T-cell (primary cell): ENCODE measurements at places on chromosomes 7 and 10.

- no peak overlapping the region for H3K4me3 ChIP-seq
- no peak overlapping the region for H3K27ac ChIP-seq
- no peaks in the 10 kb centered on the region for H3K27me3 ChIP-seq
- no peaks in the 10 kb centered on the region for H3K4me1 ChIP-seq
- no peaks in the 10 kb centered on the region for H3K36me3 ChIP-seq
- no peak for DNase-seq
These were observed 80.5 kb upstream of the TAS2R16 start for GRCh38 chr7:123075838-123076467.

DNA sequence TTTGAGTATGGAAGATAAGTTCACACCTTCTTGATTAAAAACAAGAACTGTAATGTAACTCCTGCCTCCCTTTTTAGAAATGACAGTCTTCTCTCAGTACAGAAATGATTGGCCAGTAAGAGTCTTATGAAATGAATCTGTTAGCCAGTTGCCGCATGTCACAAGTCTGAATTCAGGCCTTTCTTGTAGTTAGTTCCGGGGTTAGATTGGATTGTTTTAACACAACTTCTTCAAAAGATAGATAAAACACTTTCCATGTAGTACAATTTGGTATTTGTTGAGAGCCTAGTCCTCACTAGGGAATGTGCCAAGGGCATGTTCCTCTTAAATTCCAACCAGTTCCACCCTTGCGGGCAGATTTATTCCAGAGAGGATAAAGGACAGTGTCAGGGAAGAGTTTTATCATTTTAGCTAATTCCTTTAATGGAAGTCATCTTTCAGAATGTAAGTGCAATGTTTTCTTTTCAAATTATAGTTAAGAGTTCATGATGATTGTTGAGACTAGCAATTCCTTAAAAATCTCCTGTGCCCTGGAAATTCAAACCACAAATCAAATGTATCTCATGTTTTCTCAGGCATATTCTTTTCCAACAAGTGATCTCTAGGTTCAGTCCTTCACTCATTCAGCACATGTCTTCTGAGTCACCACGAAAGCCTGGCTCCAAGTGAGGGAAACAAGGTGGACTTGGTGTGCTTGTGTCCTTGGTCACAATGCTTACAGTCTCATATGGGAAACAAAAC lies 4.1 kb downstream of the FHIP2A start:
- H3K4me3 ChIP-seq, result no peak overlapping the region
- H3K36me3 ChIP-seq, result no peaks in the 10 kb centered on the region
- H3K4me1 ChIP-seq, result peaks cover 13% of the 10 kb centered on the region
- no peak overlapping the region for H3K27ac ChIP-seq

- peak; percentile 42 for DNase-seq
- peaks cover 5% of the 10 kb centered on the region for H3K27me3 ChIP-seq
- no peaks in the 10 kb centered on the region for H3K4me1 ChIP-seq
- H3K36me3 ChIP-seq, result no peaks in the 10 kb centered on the region
- no peak overlapping the region for H3K4me3 ChIP-seq
- no peak overlapping the region for H3K27ac ChIP-seq
These were observed 13.6 kb upstream of the BPGM start for GRCh38 chr7:134632937-134633540.

DNA sequence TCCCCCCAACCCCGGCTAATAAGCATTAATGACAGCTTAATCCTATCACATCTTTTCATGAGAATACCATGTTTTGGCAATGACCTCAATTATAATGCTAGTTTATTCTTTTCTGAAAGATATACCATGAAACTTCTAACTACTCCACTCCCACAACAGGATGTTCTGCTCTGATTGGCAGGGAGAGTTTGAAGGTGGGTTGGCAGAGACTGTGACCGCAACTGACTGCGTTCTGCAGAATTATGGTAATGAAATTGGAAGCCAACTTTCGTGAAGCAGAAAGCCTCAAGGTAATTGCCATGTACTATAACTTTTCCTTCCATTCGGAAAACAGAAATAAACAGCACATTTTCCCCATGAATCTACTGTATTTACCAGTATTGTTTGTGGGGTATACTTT lies 288.2 kb upstream of the SEMA3D start:
- DNase-seq, result no peak
- no peak overlapping the region for H3K27ac ChIP-seq
- H3K27me3 ChIP-seq, result no peaks in the 10 kb centered on the region
- no peak overlapping the region for H3K4me3 ChIP-seq
- H3K36me3 ChIP-seq, result no peaks in the 10 kb centered on the region

- DNase-seq, result no peak
- peaks cover 15% of the 10 kb centered on the region for H3K36me3 ChIP-seq
- no peak overlapping the region for H3K4me3 ChIP-seq
- no peaks in the 10 kb centered on the region for H3K4me1 ChIP-seq
These were observed 6.6 kb downstream of the SFRP5 start for GRCh38 chr10:97765201-97765600.

- no peak overlapping the region for H3K27ac ChIP-seq
- H3K4me1 ChIP-seq, result no peaks in the 10 kb centered on the region
- H3K27me3 ChIP-seq, result no peaks in the 10 kb centered on the region
- peak overlapping the region; percentile 15 for H3K4me3 ChIP-seq
These were observed 172.9 kb downstream of the WDR37 start for GRCh38 chr10:1229116-1229515.

DNA sequence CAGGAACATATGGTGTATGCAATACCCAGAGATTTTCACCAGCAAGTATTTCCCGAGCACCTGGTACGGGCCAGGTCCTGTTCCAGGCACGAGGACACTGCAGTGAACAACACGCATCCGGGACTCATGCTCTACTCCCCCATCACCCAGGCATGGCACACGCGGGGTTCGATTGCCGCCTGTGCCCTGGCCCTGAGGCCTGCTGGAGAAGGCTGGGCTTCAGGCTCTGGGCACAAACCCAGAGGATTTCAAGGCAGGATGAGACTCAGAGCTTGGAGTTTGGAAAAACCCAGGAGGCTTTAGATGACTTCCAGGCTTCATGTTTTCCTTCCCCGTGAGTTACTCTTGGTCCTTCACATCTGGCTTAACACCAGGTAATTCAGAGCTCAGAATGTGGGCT lies 143.5 kb downstream of the NEURL1 start:
- H3K36me3 ChIP-seq, result no peaks in the 10 kb centered on the region
- H3K4me3 ChIP-seq, result no peak overlapping the region
- no peak for DNase-seq
- no peak overlapping the region for H3K27ac ChIP-seq
- peaks cover 3% of the 10 kb centered on the region for H3K4me1 ChIP-seq

DNA sequence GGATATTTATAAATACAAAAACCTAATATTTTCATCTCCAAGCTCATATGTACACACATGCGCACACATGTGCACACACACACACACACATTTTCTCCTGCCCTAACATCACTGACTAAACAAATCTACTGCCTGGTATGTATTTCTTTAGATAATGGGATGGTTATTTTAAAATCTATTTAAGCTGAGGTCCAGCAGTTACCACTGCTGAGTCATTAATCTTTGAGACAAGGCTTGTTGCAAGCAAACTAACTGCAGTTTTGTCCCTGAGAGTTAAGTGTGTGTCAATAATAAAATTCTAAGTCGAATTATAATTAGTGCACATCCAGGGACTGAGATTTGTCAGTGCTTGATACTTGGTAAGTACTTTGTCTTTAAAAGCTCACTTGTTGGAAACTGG lies 135.1 kb downstream of the VPS50 start:
- no peak for DNase-seq
- no peak overlapping the region for H3K27ac ChIP-seq

GRCh38 chr7:148941598-148942275 lies 57.6 kb upstream of the EZH2 start:
- H3K4me3 ChIP-seq, result peak overlapping the region; percentile 88
- H3K27ac ChIP-seq, result peak overlapping the region; percentile 77
- peak; percentile 58 for DNase-seq
- no peaks in the 10 kb centered on the region for H3K27me3 ChIP-seq
- H3K36me3 ChIP-seq, result no peaks in the 10 kb centered on the region

DNA sequence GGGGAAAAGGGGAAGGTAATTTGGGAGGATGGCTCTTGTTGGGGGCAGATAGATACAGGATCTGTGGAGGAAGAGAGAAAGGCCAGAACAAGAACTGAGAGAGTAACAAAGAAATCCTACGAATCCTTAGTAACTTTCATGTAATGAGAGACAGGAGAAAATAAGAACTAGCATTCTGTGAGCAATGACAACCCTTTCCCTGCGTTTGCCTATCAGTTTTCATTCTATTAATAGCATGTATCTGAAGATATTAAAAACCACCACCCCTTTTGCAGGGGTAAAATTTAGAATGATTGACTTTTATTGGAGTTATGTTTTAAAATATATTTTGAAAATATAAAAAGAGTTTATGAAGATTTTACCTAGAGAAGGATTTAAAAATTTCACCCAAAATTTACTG lies 132.8 kb downstream of the ZEB1 start:
- no peak overlapping the region for H3K4me3 ChIP-seq
- no peak for DNase-seq
- H3K4me1 ChIP-seq, result no peaks in the 10 kb centered on the region
- no peaks in the 10 kb centered on the region for H3K27me3 ChIP-seq

- no peak overlapping the region for H3K27ac ChIP-seq
- no peaks in the 10 kb centered on the region for H3K4me1 ChIP-seq
- no peaks in the 10 kb centered on the region for H3K27me3 ChIP-seq
- no peaks in the 10 kb centered on the region for H3K36me3 ChIP-seq
- no peak for DNase-seq
These were observed 16.1 kb upstream of the PRXL2A start for GRCh38 chr10:80392250-80392649.

DNA sequence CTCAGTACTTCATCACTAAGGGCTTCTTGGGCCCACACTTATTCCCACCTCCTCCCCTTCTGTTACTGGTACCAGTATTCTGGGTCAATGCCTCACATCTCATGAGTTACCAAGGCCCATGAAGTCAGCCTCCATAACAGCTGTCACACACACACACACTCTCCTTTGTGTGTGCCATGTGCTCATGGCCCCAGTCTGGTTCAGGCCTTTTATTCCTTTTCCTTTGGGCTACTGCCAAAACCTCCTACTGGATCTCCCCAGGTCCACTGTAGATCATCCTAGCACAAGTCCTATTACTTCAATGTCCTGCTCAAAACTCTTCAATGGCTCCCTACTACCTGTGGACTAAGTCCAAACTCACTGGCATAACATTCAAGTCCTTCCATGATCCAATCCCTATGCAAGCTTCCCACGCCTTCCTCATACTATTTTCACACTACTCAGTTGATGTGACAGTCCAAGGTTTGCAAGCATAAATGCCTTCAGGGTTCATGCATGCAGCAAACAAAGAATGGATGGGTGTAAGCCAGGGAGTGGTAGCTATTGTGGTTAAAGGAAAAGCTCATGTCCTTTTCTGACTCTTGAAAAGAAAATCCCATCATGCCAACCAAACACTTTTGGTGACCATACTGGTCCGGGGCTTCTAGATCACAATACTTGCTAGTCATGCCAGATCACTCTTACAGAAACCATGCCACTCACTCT lies 68.1 kb downstream of the CCDC6 start:
- no peaks in the 10 kb centered on the region for H3K27me3 ChIP-seq
- no peaks in the 10 kb centered on the region for H3K4me1 ChIP-seq
- no peak overlapping the region for H3K27ac ChIP-seq
- DNase-seq, result no peak
- H3K36me3 ChIP-seq, result peaks cover 8% of the 10 kb centered on the region
- no peak overlapping the region for H3K4me3 ChIP-seq

DNA sequence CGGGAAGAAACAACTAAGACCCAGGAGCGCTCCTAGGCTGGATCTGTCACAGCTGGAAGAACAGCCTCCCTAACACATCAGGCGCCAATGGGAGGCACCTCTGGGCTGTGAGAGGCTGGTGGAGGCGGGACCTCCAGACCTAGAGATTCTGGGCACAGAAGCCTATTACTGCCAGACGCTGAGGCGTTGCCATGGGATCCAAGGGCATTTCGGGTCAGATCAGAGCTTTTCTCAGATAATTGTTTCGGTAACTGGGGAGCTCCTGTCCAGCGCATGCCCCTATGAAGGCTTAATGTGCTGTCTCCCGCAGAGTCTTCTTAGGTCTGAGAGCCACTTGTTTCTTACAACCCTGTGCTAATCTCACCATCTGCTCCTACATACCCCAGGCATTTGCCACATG lies 339.2 kb downstream of the ZNF716 start:
- no peak overlapping the region for H3K4me3 ChIP-seq
- no peak for DNase-seq
- no peaks in the 10 kb centered on the region for H3K4me1 ChIP-seq
- no peaks in the 10 kb centered on the region for H3K36me3 ChIP-seq
- no peaks in the 10 kb centered on the region for H3K27me3 ChIP-seq

GRCh38 chr10:100728928-100729861 lies 16.2 kb upstream of the PAX2 start:
- peaks cover 77% of the 10 kb centered on the region for H3K27me3 ChIP-seq
- no peak for DNase-seq

DNA sequence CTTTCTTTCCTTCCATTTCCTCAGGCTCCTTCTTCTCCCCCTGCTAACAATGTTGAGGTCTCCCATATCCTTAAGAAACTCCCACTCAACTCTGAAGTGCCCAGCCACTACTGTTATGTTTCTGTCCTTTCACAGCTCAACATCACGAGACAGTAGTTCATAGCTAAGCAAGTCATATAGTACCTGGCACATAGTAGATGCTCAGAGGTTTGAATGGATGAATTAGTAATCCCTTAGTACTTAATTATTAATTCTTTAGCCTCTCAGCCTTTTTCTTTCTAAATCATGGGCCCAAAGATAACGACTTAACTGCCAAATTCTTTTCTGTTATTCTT lies 22.6 kb downstream of the CSGALNACT2 start:
- no peaks in the 10 kb centered on the region for H3K27me3 ChIP-seq
- no peak overlapping the region for H3K4me3 ChIP-seq
- no peaks in the 10 kb centered on the region for H3K4me1 ChIP-seq
- no peak overlapping the region for H3K27ac ChIP-seq
- H3K36me3 ChIP-seq, result no peaks in the 10 kb centered on the region
- DNase-seq, result no peak

- H3K36me3 ChIP-seq, result no peaks in the 10 kb centered on the region
- H3K4me3 ChIP-seq, result no peak overlapping the region
- H3K27ac ChIP-seq, result no peak overlapping the region
- H3K4me1 ChIP-seq, result no peaks in the 10 kb centered on the region
These were observed 33.8 kb downstream of the JAKMIP3 start for GRCh38 chr10:132099389-132100090.

DNA sequence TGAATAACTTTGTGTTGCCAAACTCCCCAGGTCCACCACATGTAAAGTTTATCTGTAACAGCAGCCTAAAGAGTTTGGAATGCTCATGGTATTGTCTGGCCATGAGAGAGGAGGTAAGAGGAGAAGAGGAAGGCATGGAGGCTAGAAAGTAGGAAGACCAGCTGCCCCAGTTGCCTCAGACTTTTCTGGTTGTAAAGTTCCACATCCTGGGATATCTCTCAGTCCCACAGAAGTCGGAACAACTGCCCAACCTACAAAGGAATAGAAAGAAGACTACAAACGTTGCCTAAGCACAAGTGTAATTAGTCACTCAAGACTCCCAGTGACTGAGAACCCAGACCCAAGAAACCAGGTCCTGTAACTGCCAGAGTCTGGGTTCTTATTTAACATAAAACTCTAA lies 47.3 kb downstream of the CREB3L2 start:
- no peak overlapping the region for H3K4me3 ChIP-seq
- no peaks in the 10 kb centered on the region for H3K4me1 ChIP-seq
- no peaks in the 10 kb centered on the region for H3K27me3 ChIP-seq
- no peak overlapping the region for H3K27ac ChIP-seq
- DNase-seq, result no peak

- no peak overlapping the region for H3K4me3 ChIP-seq
- H3K27me3 ChIP-seq, result no peaks in the 10 kb centered on the region
- no peaks in the 10 kb centered on the region for H3K36me3 ChIP-seq
These were observed 53.0 kb downstream of the ASNS start for GRCh38 chr7:97819161-97819560.

GRCh38 chr10:60799971-60800650 lies 21.8 kb downstream of the CDK1 start:
- DNase-seq, result no peak
- H3K4me1 ChIP-seq, result no peaks in the 10 kb centered on the region
- no peaks in the 10 kb centered on the region for H3K36me3 ChIP-seq
- H3K4me3 ChIP-seq, result no peak overlapping the region
- no peak overlapping the region for H3K27ac ChIP-seq
